ENCODE measurements at places on chromosomes 2 and 18.
A peak's percentile ranks its signal among the peaks of the same experiment; 100 is the strongest.

DNA sequence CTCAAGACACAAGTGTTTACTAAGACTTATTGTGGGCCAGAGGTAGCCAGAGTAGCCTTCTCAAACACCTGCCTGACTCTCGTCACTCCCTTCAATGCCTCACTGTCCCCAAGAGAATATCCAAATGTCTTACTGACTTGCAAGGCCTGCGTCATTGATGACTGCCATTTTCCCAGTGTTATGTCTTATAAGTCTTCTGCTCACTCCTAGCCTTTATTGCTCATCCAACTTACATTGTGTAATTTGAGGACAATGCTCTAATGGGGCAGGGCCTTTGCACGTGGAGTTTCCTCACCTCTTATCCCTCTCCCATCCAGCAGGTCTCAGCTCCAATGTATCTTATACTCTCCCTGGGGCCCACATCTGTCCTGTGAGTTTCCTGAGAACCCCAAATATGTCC, 10.1 kb upstream of the CD226 start:
- DNase-seq, result no peak

GRCh38 chr2:149666809-149667320, 79.3 kb upstream of the MMADHC start:
- DNase-seq, result no peak

DNA sequence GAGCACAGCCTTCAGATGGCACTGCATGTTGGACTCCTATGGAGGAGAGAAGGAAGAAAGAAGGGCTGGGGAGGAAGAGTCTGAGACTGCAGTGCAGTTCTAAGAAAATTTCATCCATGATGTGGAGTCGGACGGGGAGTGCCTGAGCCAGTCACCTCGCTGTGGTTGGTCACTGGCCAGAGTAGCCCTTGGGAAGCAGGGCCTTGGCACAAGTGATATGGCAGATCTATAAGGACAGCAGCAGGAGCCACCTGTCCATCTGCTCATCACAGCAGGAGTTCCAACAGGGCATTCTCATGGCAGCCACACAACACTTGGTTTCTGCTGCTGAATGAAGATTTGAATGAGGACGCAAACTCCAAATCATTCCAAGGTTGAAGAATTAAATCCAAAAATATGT, 314.8 kb downstream of the CYP26B1 start:
- DNase-seq, result no peak

DNA sequence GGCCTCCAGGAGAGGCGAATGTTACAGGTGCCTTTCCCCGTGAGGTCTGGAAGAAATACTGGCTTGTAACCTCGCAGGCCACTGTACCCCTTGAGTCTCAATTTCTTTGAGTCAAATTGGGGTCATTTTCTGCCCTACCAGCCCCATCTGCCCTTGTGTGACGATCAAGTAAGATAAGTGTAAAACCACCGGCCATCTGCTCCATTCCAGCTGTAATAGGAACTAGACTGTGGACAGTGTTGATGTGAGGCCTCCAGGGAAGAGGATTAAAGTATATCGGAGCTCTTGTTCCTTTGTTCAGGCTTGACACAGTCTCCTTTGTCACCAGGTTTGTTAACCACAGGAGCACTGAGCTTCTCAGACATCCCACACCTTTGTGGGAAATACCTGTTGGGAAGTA, 65.6 kb downstream of the MRPS9 start:
- DNase-seq, result peak; percentile 12

DNA sequence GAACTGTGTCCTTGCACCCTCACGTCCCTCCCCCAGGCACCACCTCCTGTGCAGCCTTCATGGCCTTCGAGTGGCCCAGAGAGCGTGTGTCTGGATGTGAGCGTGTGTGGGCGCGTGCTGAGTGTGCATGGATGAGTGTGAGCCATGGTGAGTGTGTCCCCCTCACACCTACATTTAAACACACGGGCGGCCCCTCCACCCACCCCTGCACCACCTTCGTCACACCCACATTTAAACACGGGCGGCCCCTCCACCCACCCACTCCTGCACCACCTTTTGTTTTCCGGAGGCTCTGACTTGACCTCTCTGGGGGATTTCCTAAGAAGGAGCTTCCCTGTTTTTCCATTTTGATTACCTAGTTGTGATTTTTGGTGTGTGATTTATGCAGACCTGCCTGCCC, 17.8 kb downstream of the DTYMK start:
- DNase-seq, result no peak

DNA sequence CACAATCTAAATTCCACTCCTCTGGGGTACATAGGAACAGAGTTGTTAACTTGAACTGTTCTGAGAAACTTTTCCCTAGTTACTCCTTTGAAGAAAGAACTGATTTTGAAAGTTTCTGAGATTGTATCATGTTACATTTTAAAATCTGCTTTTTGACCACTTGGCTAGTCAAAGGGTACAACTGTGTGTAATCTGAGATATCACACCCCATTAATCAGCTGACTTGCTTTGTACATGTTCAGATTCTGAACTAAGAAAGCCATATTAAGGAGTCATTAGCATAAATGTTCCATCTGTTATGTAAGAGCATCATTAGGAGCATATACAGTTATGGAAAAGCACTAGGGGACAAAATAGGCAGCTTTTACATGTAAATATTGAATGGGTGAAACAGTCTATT, 3.8 kb upstream of the WDR35 start:
- no peak for DNase-seq

DNA sequence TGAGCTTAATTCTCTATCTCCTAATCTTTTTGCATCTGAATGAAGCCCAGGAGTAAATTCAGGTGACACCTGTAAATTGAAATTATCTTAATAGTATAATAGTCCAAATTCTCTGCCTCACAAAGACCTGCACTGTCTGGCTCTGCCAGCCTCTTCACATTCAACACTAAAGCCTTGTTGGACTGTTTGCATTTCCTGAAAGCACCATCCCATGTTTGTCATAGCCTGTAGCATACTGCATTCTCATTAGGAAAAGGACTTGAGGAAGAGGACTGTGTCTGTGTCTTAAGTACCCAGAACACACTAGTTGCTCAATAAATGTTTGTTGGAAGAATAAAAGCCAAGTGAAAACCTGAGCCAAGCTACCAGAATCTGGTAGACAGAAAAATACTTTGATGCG, 42.9 kb upstream of the GRHL1 start:
- DNase-seq, result no peak

DNA sequence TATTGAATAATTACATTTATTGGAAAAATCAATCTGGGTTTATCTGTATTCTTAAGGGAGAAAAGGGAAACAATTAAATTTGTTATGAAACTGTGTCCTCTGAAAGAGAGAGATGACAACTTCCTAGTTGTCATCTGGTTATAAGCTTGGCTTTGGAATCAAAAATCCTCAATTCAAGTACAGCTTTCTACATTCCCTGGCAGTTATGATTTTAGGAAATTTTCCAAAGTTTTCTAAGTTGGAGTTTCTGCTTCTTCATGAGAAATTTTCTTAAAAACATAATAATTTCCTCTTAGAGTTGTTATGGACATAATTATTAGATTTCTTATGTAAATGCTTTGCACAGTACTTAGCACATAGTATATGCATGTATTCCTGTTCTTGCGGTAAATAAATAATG, 625.6 kb upstream of the SLC39A10 start:
- no peak for DNase-seq

DNA sequence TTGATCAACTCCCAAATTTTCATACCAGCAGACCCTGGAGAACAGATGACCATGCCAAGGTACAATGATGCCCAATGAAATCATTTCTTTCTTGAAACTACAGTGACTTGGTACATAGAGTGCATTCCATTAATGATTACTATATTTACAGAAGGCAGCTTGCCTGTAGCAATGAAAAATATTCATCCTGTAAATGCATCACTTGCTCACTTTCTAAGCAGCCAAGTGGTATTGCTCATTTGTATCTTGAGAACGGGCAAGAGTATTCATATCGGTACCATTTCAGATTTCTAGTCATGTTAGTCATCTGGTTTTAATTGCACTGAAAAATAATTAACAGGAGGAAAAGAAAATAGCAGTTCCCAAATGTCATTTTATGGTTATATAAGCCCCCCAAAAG, 59.6 kb downstream of the VIL1 start:
- DNase-seq, result no peak

All from NCI-H345 (cell line).